ENCODE measurements at places on chromosomes 13 and 19.

DNA sequence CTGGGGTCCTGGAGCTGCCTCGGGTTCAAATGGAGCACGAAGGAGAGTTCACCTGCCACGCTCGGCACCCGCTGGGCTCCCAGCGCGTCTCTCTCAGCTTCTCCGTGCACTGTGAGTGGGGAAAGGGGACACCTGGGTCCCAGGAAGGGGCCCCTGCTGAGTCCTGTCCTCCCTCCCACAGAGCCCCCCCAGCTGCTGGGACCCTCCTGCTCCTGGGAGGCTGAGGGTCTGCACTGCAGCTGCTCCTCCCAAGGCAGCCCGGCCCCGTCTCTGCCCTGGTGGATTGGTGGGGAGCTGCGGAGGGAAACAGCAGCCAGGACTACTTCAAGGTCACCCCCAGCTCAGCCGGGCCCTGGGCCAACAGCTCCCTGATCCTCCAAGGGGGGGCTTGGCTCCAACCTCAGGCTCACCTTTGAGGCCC lies 11.0 kb upstream of the SIGLEC11 start:
- DNase-seq, result no peak

- DNase-seq, result no peak
These were observed 44.4 kb downstream of the MTUS2 start for GRCh38 chr13:28864544-28864943.

GRCh38 chr19:31315652-31316051 lies 33.6 kb downstream of the TSHZ3 start:
- no peak for DNase-seq

- DNase-seq, result no peak
These were observed 45.4 kb downstream of the TPT1 start for GRCh38 chr13:45295536-45295935.

DNA sequence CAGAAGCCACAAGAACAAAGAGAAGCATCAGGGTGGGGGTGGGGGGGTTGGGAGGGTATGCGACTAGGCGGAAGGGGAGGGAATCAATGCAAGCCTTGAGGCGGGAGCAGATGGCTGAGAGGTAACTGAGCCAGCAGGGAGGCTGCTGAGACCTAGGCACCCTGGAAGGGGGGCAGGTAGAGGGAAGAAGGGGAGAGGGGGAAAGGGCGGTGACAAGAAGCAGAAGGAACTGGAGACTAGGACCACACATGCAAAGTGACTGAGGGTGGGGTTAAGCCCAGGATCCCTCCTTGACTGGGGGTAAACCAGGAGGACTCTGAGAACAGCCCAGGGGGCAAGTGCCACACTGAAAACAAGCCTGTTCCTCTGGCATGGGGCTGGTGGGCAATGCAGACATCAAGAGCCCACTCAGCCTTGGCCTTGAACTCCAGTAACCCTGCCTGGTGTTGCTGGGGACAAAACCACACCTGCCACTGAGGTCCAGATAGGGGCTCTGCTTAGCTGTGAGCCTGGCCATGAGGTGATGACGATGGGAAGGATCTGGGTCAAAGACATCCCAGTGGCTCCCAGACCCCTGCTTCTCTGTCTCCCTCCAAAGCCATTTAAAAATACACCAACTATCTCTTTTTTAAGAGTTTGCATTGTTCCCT lies 20.3 kb downstream of the OPA3 start:
- no peak for DNase-seq

DNA sequence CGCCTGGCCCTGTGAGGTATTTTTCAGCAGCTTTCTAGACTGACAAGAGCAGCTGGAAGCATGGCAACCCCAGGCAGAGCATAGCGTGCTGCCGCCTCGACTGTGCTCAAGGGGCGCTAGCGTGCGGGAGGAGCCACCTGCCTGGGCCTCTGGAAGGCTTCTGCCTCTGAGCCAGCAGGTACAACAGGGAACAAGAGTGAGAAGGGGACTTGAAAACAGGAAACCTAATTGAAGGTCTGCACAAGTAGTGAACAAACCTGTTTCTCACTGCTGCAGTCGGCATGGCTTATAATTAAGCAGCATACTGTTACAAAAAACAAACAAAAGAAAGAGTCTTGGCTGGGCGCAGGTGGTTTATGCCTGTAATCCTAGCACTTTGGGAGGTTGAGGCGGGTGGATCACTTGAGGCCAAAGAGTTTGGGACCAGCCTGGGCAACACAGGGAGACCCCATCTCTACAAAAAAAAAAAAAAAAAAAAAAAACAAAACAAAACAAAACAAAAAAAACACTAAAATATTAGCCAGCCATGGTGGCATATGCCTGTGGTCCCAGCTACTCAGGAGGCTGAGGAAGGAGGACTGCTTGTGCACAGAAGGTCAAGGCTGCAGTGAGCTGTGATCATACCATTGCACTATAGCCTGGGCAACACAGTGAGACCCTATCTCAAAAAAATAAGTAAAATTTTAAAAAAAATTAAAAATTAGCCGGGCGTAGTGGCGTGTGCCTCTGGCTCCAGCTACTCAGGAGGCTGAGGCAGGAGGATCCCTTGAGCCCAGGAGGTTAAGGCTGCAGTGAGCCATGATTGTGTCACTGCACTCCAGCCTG lies 12.6 kb upstream of the GARRE1 start:
- DNase-seq, result no peak

DNA sequence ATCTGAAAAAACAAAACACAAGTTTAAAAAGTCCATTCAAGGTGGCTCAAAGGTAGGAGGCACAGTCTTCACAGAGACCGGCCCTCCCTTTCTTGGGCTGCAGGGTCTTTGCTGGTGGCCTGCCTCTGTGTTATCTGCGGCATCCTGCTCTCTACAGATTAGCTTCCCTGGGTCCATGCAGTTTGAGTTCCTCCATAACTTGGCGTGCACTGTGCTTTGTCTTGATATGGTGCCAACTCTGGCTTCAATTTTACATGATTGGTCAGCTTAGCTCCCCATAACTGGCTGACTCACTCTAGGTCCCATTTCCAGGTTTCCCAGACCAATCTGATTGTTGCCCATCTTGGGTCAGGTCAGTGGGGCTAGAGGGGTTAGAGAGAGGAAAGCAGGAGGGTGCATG lies 41.8 kb downstream of the TPT1 start:
- DNase-seq, result no peak

- DNase-seq, result no peak
These were observed 624.8 kb downstream of the LIG4 start for GRCh38 chr13:107590556-107590955.

- peak; percentile 78 for DNase-seq
These were observed 144.1 kb upstream of the TMTC4 start for GRCh38 chr13:100818711-100819110.

DNA sequence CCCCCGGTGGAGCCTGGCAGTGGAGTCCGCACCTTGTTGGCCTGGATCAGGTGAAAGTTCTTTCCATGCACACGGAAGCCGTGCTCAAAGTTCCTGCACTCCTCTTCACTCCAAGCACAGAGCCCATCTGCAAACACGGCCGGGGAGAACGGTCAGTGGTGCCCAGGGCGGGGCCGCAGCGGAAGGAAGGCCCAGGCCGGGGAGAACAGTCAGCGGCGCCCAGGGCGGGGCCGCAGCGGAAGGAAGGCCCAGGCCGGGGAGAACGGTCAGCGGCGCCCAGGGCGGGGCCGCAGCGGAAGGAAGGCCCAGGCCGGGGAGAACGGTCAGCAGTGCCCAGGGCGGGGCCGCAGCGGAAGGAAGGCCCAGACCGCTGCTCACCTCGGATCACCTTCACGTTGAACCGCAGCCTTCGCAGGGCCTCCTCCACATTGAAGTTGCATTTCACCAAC lies 20.6 kb upstream of the PLPP2 start:
- no peak for DNase-seq

GRCh38 chr13:77555246-77555645 lies 19.7 kb downstream of the SCEL start:
- no peak for DNase-seq

- DNase-seq, result no peak
These were observed 779.9 kb upstream of the ARGLU1 start for GRCh38 chr13:107347641-107348369.

DNA sequence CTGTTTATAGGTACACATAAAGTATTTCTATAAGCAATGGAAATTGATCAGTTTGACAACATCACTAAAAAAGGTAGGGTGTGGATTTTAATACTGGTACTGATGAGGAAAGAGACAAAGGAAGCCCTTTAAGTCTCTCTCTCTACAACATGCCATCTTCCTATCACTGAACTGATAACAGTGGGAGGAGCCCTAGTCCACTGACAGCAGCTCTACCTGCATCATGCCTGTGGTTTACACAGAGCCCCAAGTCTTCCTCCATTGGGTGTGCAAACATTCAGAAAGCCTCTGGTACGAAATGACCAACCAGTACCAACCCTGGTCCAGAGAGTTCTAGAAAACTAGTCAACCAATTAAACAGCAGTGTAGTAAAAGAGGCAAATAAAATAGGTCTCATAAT lies 53.4 kb downstream of the KLF12 start:
- DNase-seq, result no peak

- no peak for DNase-seq
These were observed 6.8 kb upstream of the ZNF283 start for GRCh38 chr19:43820098-43820883.

- DNase-seq, result no peak
These were observed 11.8 kb downstream of the SH3GL1 start for GRCh38 chr19:4388337-4389063.

DNA sequence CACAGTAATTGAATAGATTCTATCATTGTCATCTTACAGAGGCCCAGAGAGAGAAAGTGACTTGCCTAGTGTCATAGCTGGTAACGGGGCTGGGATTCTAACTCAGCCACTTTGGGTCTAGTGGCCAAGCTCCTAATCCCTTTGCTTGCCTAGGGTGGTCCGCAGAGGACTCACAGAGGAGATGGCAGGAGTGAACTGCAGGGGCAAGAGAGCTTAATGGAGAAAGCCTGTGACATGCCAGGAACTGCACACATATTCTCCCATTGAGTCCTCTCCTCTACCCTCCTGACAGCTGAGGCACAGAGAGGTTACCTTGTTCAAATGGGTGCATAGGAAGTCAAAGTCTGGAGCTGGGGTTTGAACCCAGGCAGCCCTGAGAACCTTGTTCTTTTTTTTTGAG lies 2.7 kb downstream of the LSR start:
- no peak for DNase-seq

GRCh38 chr13:97342136-97342535 lies 91.8 kb upstream of the RAP2A start:
- DNase-seq, result no peak

DNA sequence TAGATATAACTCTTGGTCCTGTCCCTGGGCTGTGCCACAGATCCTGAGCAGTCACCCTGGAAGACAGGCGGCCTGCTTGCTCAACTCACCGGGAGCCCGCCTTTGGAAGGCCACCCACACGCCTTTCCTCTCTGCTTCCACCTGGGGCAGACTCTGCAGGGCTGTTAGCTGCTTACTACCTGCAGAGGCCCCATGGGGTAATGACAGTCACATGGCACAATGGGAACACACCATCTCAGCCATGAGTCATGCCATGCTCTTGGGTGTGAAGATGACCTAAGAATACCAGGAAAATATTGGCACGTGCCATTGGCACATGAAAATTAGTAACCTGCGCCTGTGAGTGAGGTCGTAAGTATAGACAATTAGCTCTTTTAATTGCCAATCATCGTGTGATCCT lies 108.6 kb downstream of the COL4A2 start:
- no peak for DNase-seq

DNA sequence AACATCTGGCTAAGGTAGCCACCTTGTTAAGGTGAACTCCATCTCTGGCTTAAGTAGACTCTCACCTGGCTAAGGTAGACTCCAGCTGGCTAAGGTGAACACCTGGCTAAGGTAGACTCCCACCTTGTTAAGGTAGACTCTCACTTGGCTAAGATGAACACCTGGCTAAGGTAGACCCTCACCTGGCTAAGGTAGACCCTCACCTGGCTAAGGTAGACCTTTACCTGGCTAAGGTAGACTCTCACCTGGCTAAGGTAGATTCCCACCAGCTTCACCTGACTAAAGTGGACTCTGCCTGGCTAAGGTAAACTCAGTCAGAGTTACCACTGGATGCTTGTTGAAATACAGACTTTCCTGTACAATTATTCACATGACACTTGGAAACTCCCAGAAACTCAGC lies 23.6 kb downstream of the PIN1 start:
- no peak for DNase-seq

DNA sequence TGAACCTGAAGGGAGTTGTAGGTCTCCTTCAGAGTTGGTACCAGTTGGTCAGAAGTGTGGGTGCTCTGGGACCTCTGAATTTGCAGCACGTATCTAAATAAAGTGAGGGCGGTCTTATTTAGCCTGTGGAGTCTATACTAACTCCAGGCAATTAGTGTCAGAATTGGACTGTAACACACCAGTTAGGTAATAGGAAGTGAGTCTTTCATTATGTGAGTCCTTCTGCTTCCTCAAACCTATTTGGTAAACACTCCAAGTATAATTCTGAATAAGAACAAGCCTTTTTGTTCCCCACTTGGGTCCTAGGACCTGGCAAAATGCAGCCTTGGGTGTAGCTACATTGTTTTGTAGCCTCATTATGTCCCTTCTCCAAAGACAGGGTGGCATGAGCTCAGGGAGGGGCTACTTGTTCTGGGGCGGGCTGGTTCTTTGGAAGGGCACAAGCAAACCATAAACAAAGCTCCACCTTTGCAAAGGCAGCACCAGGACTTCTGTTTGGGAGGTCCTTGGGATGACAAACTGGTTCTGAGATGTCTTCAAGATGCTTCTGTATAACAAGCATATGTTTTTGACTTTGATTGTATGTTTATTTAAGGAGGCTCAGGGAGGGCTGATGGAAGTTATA lies 418.0 kb downstream of the ZNF536 start:
- no peak for DNase-seq

DNA sequence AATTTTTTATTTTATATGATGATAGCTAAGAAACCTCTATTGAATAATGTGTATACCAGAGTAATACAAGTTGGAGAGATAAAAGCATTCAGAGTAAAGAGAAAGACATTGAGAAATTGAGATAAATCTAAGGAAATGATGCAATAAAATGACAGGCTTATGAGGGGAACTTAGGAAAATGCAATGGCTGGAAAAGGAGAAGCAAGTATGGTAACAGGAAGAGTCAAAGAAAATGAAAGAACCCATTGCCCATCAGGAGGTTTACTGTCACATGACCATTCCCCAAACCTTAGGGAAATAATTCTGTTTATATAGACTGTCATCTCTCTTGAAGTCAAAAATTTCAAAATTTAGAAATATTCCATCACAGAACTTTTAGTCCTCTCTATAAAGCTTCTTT lies 808.0 kb upstream of the PRR20A start:
- DNase-seq, result no peak

- DNase-seq, result no peak
These were observed 272.8 kb downstream of the COG6 start for GRCh38 chr13:39928261-39928660.

DNA sequence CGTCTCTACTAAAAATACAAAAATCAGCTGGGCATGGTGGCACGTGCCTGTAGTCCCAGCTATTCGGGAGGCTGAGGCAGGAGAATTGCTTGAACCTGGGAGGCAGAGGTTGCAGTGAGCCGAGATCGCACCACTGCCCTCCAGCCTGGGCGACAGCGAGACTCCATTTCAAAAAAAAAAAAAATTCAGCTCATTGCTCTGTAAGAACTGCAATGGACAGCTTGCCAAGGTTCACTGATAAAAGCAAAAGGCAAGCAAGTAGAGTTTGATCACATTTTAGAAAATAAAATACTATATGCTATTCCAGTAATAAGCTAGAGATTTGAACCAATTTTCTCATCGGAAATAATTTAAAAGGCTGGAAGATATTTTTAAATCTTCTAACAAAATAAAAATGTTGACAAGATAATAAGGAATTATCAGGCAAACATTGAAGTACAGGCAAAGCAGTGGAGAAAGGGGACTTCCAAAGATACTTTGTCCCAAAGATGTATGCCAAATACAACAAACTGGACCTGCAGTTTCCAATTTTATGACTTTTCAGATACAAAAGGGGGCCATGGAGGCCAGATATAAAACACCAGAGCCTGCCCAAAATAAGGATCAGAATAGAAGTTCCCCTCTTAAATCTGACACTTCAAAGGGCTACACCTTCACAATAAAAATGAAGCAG lies 29.6 kb downstream of the SLC6A16 start:
- DNase-seq, result no peak
